Fibroblast of skin of back (primary cell): ENCODE measurements at places on chromosomes 12 and 14.
A peak's percentile ranks its signal among the peaks of the same experiment; 100 is the strongest.

DNA sequence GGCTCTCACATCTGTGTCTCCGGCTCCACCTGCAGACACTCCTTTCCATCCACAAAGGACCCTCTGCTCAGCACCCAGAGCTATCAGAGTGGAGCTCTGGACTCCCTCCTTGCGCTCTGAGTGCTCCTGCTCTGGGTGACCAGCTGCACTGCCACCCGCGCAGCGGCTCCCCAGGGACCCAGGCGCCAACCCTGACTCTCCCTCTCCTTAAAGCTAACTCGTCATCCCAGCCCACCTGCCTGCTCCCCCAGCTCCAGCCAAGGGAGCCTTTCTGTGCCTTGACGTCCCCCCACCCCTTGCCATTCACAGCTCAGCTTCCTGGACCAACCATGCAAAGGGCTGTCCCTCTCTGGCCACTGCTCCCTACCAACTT, 99.0 kb downstream of the SETD3 start:
- no peak for DNase-seq

- no peak for DNase-seq
Measured at GRCh38 chr14:39015964-39016577, 87.0 kb downstream of the SEC23A start.

- DNase-seq: no peak
Measured at GRCh38 chr14:74863274-74863673, 12.7 kb downstream of the PROX2 start.

GRCh38 chr14:64478634-64479250, 13.4 kb downstream of the AKAP5 start:
- peak; percentile 43 for DNase-seq

- DNase-seq: no peak
Measured at GRCh38 chr12:116339062-116339461, 61.6 kb upstream of the MED13L start.

GRCh38 chr12:6699989-6700645, 498 bp downstream of the PIANP start:
- DNase-seq: no peak

- DNase-seq: no peak
Measured at GRCh38 chr12:123845881-123846280, 83.8 kb downstream of the DNAH10 start.

GRCh38 chr12:14171106-14171505, 189.7 kb upstream of the GRIN2B start:
- DNase-seq: no peak
